ENCODE measurements at places on chromosomes 6 and 20.

DNA sequence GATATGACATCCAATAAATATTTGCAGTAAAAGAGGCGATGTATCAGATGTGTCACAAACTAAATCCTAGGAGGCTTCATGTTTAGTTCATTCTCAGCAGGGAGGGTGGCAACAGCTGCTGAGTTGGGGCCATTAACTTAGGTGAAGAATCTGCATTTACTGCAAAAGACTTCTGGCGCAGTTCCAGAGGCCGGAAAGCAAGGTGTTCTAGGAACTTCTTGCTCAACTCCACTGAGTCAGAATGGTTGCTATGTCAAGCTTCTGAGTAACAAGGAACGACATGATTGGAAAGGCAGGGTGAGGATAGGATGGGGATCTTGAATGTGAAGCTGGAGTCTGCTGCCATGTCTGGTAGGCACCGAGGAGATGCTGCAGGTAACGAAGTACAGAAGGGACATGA lies 11.7 kb downstream of the ADNP start:
- no peak for DNase-seq
- peaks cover 100% of the 10 kb centered on the region for H3K4me1 ChIP-seq
- no peak overlapping the region for H3K4me3 ChIP-seq
- H3K27me3 ChIP-seq, result no peaks in the 10 kb centered on the region
- no peak overlapping the region for H3K27ac ChIP-seq
- H3K36me3 ChIP-seq, result no peaks in the 10 kb centered on the region

DNA sequence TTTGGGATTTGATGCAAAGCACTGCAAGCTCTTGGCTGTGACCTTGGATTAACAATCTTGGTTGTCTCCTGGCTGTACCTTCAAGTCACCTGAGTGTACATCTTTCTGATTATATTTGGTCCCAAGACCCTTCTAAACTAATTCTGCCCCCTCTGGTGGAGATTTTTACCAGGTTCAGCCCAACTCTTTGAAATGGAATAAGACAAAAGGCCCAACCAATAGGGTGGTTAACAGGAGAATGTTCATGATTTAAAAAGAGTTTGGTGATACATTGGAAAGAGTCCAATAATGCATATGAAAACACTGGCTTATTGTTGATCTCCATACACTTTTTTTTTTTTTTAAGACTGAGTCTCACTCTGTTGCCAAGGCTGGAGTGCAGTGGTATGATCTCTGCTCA lies 77.5 kb upstream of the CD83 start:
- H3K36me3 ChIP-seq, result no peaks in the 10 kb centered on the region
- no peak overlapping the region for H3K4me3 ChIP-seq
- H3K4me1 ChIP-seq, result peaks cover 8% of the 10 kb centered on the region
- H3K27me3 ChIP-seq, result no peaks in the 10 kb centered on the region
- DNase-seq, result no peak

GRCh38 chr6:124433387-124434160 lies 528.7 kb upstream of the RNF217 start:
- H3K4me1 ChIP-seq, result no peaks in the 10 kb centered on the region
- no peak overlapping the region for H3K27ac ChIP-seq
- H3K27me3 ChIP-seq, result no peaks in the 10 kb centered on the region
- no peak overlapping the region for H3K4me3 ChIP-seq
- DNase-seq, result no peak

GRCh38 chr6:48184648-48185047 lies 73.7 kb upstream of the PTCHD4 start:
- no peaks in the 10 kb centered on the region for H3K36me3 ChIP-seq
- no peak for DNase-seq
- H3K4me3 ChIP-seq, result no peak overlapping the region
- H3K27ac ChIP-seq, result no peak overlapping the region
- no peaks in the 10 kb centered on the region for H3K4me1 ChIP-seq

DNA sequence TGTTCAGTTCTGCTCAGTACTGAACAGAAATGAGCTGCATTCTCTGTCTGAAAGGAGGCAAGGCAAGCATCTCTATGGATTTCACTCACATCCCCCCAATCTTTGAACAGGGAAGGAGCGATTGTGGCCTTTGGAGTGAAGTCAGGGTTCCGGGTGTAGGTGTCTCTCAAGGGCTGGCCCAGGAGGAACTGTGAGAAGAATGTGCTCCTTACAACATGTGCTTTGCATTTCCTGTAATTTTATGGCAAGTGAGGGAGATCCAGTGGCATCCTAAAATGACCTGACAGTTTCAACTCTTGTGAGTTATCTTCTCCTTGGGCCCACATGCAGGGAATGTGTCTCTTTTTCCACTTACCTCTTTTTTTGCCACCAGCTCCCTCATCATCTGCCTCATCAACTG lies 63.0 kb upstream of the RIN2 start:
- H3K27me3 ChIP-seq, result no peaks in the 10 kb centered on the region
- H3K27ac ChIP-seq, result no peak overlapping the region

DNA sequence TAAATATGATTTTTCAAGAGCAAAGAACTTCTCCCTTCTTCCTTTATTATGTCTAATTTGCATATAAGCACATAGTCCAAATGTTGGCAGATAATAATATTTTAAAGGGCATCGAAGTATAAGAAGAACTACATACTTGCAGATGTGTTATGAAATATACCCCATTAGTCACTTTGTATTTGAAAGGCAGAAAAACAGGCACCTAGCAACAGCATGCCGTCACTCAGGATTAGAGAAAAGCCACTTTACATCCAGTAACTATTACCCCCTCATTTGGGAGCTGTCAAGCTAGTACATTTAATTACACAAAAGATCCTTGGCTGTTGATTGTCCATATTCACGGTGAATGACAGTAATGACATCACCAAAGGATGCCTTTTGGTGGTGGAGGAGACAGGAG lies 99.3 kb upstream of the ARMC2 start:
- no peaks in the 10 kb centered on the region for H3K36me3 ChIP-seq
- H3K4me3 ChIP-seq, result no peak overlapping the region
- DNase-seq, result no peak
- no peaks in the 10 kb centered on the region for H3K4me1 ChIP-seq
- no peak overlapping the region for H3K27ac ChIP-seq

DNA sequence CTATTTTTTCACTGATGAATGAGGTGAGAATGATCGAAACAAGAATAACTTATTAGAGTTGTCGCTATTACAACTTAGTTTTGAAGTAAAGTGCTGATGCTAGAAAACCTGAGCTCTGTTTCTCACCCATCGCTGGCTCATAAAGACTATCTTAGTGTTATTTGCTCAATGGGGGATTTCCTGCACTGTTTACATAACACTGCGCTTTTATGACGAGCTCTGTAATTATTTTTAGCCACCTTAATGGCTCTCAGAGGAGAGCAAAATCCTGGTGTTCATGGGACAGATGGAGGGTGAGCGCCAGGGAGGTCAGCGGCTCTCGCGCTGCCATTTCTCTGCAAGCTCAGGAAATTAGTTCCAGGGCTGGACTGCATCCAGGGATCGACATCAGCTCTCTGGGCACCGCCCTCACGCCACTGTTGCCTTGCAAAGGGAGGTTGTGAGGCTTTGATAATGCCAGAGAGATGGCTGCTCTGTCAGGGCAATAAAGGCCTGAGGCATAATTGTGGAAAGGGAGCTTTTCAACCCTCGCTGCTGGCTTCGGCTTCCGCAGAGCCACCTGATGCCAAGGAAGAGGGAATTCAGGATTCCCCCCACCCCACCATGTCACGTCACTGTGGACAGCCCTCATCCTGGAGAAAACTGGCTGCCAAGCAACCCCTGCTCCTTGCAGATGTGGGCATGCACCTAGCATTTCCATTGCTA lies 72.0 kb downstream of the DACT2 start:
- DNase-seq, result no peak
- no peaks in the 10 kb centered on the region for H3K36me3 ChIP-seq
- H3K4me1 ChIP-seq, result no peaks in the 10 kb centered on the region
- H3K27ac ChIP-seq, result no peak overlapping the region
- no peak overlapping the region for H3K4me3 ChIP-seq

DNA sequence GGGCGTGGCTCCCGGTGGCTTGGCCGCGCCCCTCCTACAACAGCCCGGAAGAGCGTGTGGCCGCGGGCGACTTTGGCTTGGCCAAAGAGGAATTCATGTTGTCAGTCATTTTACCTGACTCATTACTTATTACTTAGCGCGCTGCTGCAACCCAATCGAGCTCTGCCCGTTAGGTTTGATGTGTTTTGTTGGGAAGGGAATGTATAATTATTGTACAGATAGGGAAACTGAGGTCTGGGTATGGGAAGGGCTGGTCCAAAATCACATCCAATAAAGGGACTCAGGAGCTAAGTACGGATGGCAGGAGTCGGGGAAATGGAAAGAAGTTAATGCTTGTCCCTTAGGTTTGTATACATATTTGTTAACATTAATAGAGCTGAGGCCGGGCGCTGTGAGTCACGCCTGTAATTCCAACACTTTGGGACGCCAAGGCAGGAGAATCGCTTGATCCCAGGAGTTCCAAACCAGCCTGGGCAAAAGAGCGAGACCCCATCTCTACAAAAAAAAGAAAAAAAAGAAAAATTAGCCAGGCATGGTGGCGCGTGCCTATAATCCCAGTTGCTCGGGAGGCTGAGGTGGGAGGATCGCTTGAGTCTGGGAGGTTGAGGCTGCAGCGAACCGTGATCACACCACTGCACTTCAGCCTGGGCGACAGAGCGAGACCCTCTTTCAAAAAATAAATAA lies 639 bp upstream of the ZNF335 start:
- peak overlapping the region; percentile 63 for H3K4me3 ChIP-seq
- peaks cover 6% of the 10 kb centered on the region for H3K36me3 ChIP-seq
- peak overlapping the region; percentile 98 for H3K27ac ChIP-seq
- H3K27me3 ChIP-seq, result no peaks in the 10 kb centered on the region

DNA sequence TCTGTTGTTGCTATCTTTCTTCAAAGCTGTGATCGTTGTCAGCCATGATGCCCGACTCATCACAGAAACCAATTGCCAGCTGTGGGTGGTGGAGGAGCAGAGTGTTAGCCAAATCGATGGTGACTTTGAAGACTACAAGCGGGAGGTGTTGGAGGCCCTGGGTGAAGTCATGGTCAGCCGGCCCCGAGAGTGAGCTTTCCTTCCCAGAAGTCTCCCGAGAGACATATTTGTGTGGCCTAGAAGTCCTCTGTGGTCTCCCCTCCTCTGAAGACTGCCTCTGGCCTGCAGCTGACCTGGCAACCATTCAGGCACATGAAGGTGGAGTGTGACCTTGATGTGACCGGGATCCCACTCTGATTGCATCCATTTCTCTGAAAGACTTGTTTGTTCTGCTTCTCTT lies 19.3 kb downstream of the ABCF1 start:
- DNase-seq, result no peak
- no peaks in the 10 kb centered on the region for H3K27me3 ChIP-seq
- peaks cover 48% of the 10 kb centered on the region for H3K36me3 ChIP-seq
- peak overlapping the region; percentile 80 for H3K27ac ChIP-seq

DNA sequence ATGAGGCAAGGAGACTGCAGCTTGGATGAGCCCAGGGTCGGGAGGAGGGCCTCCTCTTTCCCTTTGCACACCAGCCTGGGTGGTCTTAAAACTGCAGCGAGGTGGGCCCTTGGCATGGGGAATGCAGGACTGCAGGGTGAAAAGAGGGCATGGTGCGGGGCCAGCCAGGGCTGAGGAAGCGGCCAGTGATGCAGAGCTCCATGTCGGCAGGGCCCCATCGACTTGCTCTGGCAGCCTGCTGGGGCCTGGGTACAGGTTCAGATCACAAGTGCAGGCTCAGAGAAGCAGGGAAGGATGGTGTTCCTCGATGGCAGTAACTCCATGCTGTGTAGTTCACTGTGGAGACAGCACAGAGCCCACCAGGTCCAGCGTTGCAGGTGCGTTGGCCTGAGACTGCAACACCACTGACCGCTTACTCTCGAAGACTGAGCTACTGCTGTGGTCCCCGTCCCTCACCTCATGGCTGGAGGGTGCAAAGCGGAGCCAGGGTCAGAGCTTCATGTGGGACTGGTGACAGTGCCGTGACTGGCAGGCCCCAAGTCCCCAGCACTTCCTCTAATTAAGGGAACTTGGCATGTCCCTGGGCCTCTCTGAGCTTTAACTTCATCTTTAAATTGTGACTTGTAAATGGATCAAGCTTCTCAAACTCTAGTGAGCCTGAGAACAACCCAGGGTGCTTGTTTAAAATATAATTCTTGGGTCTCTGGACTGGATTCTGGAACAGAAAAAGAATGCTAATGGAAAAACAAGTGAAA lies 223.2 kb downstream of the SYNDIG1 start:
- DNase-seq, result no peak
- H3K27ac ChIP-seq, result no peak overlapping the region
- no peaks in the 10 kb centered on the region for H3K27me3 ChIP-seq
- H3K4me1 ChIP-seq, result no peaks in the 10 kb centered on the region

GRCh38 chr6:106662458-106662857 lies 33.1 kb downstream of the QRSL1 start:
- H3K4me3 ChIP-seq, result no peak overlapping the region
- H3K36me3 ChIP-seq, result peaks cover 4% of the 10 kb centered on the region
- H3K27me3 ChIP-seq, result no peaks in the 10 kb centered on the region

- DNase-seq, result no peak
- H3K27me3 ChIP-seq, result peaks cover 73% of the 10 kb centered on the region
- H3K36me3 ChIP-seq, result no peaks in the 10 kb centered on the region
- H3K4me3 ChIP-seq, result no peak overlapping the region
Measured at GRCh38 chr20:46814366-46815232, 80.0 kb upstream of the EYA2 start.

- no peak for DNase-seq
- H3K4me3 ChIP-seq, result no peak overlapping the region
- no peaks in the 10 kb centered on the region for H3K36me3 ChIP-seq
- H3K4me1 ChIP-seq, result peaks cover 11% of the 10 kb centered on the region
- no peaks in the 10 kb centered on the region for H3K27me3 ChIP-seq
- H3K27ac ChIP-seq, result no peak overlapping the region
Measured at GRCh38 chr20:38673261-38673660, 51.0 kb upstream of the SLC32A1 start.

DNA sequence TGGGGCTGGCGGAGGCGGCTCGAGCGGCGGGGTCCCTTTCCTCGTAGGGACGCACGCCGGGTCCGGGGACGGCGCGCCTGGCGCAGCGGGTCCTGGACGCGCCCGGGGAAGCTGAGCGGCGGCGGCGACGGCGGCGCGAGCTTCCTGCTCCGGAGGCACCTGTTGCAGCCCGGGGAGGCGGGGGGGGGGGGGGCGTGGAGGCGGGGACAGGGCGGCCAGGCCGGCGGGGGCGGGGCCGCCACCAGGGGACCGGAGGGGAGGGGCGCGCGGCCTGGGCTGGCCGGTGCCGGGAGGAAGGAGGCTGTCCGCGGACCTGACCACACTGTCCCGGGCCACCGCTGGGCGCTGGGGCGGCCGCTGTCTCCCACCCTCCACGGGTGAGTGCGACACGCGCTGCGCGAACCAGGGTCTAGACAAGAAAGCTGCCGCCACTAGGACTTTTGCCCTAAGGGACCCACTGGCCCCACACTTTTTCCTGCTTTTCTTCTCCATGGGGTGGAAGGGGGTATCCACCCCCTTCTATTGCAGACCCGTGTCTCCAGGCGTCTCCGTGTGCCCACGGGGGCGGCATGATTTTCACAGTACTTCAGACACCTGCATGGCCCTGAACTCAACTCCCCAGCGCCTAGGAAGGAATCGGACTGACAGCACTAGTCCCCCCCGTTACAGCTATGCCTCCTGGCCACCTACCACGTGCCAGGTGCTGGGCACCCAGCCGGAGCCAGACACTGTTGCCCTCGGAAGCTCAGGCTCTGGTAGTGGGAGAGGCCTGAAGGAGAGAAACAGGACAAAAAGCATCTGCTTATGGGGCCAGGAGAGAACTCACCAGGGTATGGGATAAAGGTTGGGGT lies at the start of gene NFATC2:
Gene NFATC2, minus strand, starts transcription at position 149 of the 851 bp plus-strand sequence. CDS start 220 bp downstream, outside the sequence.
- H3K4me3 ChIP-seq, result peak within 1 kb of the TSS; percentile 43
- DNase-seq, result no peak
- no peaks in the 10 kb centered on the region for H3K36me3 ChIP-seq
- H3K27ac ChIP-seq, result peak within 1 kb of the TSS; percentile 73
- peaks cover 29% of the 10 kb centered on the region for H3K27me3 ChIP-seq

GRCh38 chr6:158509465-158509864 lies 50.4 kb upstream of the TMEM181 start:
- no peak overlapping the region for H3K4me3 ChIP-seq
- no peaks in the 10 kb centered on the region for H3K4me1 ChIP-seq
- no peak for DNase-seq
- no peaks in the 10 kb centered on the region for H3K36me3 ChIP-seq
- no peaks in the 10 kb centered on the region for H3K27me3 ChIP-seq
- no peak overlapping the region for H3K27ac ChIP-seq
